ENCODE measurements at places on chromosomes 5 and 9.

- no peak for DNase-seq
Measured at GRCh38 chr9:120895951-120896350, 19.0 kb upstream of the PHF19 start.

- no peak for DNase-seq
Measured at GRCh38 chr5:62717301-62717933, 138.8 kb downstream of the LRRC70 start.

DNA sequence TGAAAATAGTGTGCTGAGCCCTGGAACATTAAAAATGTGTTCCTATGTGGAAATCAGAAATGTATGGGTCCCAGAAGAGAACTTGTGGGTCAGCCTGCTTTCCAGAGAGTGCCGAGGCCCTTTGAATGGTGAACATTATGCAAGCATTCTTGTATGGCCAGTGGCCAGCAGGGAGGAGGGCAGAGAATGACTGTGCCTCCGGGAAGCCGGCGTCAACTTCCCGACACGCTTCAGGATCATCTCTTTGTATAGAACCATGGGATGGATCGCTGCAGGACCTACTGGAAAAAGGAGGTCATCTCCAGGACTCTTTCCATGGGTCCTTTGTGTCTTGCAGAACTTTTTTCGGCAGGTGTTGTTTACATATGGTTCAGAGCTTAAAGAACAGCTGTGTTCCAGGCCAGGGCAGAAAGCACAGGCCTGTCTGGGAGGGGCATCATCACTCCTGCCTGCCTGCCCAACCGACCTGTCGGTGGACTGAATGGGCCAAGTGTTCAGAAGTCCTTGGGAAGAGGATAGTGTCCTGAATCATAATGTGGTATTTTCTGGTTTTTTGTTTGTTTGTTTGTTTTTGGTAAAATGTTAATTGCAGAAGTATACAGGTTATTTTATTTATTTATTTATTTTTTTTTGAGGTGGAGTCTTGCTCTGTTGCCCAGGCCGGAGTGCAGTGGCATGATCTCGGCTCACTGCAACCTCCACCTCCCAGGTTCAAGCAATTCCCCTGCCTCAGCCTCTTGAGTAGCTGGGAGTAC lies 9.0 kb downstream of the PRRC2B start:
- peak; percentile 96 for DNase-seq

DNA sequence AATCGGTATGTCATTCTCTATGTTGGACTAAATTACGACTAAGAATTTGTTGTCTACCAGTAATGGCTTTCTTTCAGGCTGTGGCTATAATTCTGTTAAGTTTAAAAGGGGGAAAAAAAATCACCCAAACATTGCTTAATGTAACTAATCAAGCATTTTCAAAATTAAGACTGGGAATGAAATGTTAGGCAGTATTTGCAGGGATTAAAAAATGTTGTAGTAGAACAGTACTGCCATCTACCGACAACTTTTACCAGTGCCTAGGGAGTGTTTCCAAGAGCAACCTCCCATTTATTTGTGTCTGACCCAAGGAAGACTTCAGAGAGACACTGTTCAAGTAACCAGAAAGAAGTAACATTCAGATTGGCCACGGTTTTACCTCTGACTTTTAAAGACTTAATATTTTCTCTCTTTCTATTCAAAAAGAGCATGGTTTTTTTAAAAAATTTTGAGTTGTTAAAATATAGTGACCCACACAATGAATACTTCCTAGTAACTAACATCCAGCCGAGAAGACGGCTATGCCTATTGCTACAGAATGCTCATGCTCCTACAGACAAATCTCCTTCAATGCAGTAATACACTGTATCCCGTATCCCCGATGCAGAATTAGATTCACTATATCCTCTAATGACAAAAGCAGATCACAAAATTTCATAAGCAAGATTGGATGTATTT lies 92.4 kb downstream of the ARL15 start:
- peak; percentile 72 for DNase-seq
